ENCODE measurements at places on chromosomes 13 and 19.

- no peak for DNase-seq
These were observed 4.9 kb upstream of the ERCC1 start for GRCh38 chr19:45428384-45429231.

- no peak for DNase-seq
These were observed 21.2 kb upstream of the GTF3A start for GRCh38 chr13:27403203-27403678.

- peak; percentile 51 for DNase-seq
These were observed 928 bp upstream of the PNPLA6 start for GRCh38 chr19:7534531-7535046.

DNA sequence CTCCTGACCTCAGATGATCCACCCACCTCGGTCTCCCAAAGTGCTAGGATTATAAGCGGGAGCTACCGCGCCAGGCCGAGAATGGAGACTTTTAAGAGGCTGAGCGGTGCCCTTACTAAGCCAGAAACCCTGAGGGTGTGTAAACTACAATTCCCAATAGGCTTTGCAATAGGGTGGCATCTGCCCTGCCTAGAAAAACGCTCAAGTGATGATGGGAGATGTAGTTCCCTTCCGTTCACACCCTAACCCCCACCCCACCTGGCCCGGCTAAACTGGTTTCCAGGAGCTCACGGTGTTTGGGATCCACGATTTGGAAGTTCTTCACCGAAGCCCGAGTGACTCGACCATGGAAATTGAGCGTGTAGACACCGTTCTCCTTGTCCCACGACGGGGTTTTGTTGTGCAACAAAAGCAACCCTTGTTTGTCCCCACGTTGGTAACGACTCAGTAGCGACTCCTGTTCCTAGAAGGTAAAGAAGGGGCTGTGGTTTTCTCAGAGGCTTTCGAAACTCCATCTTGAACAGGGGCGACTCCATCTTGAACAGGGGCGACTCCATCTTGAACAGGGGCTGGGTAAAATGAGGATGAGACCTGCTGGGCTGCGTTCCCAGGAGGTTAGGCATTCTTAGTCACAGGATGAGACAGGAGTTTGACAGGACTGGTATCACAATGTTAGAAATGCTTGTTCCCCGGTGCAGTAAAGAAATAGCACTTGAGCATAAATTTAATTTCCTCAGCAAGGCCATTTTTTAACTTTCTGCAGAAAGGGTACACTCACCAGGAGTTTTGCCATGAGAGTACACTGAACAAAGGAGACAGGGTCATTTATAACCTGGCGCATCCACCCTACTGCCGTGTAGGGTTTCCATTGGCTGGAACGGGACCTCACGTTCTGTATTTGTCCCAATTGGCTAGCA, 9.8 kb downstream of the PPP1R15A start:
- DNase-seq = no peak

- no peak for DNase-seq
These were observed 21.0 kb downstream of the RFXAP start for GRCh38 chr13:36839981-36840380.

DNA sequence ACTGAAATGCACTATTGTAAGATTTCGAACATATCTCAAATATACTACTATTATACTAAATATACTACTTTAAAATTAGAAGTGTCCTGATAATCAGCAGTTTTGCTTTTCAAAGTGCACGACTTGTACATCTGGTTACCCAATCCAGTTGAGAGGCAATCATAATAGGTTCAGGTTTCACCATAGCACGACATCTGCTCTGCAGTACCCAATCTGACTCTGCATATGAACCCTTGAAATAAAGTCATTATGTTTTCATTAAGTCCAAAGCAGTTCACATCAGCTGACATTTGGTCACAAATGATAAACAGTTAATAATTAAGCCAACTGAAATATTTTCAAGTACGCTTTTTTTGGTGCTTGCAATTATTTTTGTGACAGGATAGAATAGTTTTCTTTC, 90.6 kb downstream of the PCDH9 start:
- no peak for DNase-seq

DNA sequence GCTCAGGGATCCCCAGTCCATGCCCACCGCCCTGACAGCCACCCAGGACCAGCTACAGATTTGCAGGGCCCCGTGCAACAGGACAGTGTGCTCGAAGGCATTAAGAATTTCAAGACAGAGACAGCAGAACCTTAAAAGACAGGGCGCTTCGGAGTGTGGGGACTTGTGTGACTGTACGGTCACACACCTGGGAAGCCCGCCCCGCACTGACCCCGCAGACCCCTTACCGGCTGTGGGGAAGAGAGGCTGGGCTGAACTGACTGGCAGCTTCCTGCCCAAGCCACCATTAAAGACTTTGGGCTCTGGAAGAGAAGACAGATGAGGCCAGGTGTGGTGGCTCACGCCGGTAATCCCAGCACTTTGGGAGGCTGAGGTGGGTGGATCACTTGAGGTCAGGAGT, 14.4 kb downstream of the STAP2 start:
- DNase-seq = no peak

DNA sequence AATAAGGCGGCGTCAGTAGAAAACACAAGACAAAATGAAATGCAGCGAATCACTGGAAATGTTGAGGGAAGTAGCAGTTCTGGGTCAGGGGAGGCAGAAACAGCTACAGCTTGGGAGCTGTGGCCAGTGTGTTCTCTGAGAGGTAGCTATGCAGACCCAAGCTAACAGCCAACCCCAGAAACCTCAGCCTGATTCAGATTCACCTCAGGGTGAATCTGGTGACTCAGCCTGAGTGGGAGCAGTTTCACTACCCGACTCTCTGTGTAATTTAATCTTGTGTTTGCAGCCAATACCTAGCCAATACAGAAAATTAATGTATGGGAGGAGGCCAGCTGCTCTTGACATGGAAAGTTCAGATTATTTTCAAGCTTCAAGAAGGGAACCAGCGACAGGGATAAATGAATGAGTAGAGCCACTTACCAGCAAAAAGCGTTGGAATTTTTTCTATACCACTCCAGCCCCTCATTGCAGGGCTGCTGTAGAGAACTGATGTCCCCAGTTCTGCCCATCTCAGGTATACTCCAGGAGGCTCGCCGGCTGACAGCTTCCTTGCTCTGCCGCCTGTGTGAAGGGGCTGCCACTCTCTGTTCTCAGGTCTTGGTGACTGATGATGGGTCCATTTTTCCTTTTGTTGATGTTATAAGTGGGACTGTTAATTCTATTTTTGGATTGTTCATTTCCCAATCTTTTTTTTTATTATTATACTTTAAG, 8.9 kb downstream of the IGFL3 start:
- DNase-seq = no peak

DNA sequence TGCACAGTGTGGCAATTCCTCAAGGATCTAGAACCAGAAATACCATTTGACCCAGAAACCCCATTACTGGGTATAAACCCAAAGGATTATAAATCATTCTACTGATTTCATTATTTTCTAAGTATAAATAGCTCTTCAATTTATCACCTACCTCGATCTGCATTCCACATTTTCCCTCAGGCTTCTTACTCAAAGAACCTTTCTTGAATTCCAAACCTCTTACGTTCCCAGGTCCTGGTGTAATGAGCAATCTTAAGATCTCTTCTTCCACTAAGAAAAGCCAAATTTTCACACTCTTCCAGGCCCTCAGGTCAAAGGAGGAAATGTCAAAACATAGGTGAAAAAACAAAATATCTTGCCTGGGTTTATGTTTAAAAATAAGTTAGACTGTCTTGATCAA, 237.3 kb upstream of the GPC6 start:
- DNase-seq = no peak
